ENCODE measurements at places on chromosomes 7 and 10. TPM values are rescaled to one million over a fixed set of nuclear protein-coding genes. Genes with fewer than 3 reads are reported as not detected.

Gene PKD1L1
- under 0.01 TPM for total RNA-seq

Gene PVRIG
- total RNA-seq = not detected

Gene CFAP43
- not detected for total RNA-seq

- no peak for DNase-seq
These were observed 111.0 kb downstream of the FOXL3 start for GRCh38 chr7:400901-401485.

GRCh38 chr10:75250934-75251333 is 15.2 kb upstream of the COMTD1 start:
- no peak for DNase-seq

GRCh38 chr7:151272877-151273276 is 24.4 kb upstream of the SMARCD3 start:
- DNase-seq = no peak

GRCh38 chr10:109861081-109861480 is 62.2 kb downstream of the XPNPEP1 start:
- no peak for DNase-seq

DNA sequence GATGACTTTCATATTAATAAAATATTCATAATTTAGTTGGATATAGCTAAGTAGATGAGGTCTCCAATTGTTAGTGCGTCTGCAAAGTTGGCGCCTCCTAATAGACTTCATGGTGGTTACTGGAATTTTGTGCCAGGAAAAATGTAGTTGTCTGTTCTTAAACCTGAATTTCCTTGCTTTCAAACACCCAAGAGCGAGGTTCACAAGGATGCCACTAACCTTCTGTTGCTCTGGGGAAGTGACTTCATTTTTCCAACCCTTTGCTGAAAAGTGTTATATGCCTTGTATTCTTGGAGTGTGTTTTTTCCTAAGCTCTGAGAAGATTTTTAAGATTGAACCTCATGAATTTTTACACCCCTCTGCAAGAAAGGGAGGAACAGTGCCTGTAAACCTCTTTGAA is 98.9 kb upstream of the GLCCI1 start:
- DNase-seq = no peak

DNA sequence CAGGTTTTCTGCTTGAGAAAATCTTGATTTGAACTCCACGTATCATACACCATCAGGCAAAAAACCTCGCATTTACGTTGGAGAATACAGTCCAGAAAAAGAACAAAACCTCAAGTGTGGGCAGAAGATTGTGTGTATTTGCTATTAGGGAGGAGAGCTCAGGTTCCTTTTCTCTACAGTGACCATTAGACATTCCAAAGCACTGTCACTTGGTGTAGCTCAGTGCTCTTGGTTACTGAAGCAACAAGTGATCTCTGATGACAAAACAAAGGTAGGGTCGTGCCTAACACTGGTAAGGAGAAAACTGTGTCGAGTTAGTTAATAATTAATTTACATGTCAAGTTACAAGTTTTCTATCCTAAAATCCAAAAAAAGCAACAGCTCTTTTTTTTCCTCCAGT is 72.6 kb downstream of the C1GALT1 start:
- DNase-seq = no peak

- peak; percentile 81 for DNase-seq
These were observed 1.2 kb upstream of the LZTS2 start for GRCh38 chr10:100998183-100998990.

DNA sequence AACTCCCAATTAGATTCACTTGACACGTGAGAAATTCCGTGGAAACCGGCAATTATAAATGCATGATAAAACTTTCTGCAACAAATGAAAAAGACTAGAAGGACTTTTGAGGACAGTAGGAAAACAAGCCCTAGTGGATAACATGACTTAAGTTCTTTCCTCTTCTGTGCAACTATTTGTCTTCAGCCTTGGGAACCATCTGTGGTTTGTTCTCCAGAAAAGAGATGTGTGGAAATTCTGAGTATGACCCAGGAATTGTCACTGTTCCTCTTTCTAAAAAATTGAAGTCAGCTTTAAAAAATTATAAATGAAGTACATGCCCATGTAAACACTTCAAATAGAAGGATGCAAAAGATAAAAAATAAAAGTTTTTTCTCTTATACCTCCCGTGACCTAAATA is 128.6 kb upstream of the SVIL start:
- no peak for DNase-seq

GRCh38 chr10:11015446-11015934 is 2.2 kb upstream of the CELF2 start:
- DNase-seq = no peak

GRCh38 chr10:93628858-93629257 is 16.5 kb downstream of the PDE6C start:
- DNase-seq = no peak

DNA sequence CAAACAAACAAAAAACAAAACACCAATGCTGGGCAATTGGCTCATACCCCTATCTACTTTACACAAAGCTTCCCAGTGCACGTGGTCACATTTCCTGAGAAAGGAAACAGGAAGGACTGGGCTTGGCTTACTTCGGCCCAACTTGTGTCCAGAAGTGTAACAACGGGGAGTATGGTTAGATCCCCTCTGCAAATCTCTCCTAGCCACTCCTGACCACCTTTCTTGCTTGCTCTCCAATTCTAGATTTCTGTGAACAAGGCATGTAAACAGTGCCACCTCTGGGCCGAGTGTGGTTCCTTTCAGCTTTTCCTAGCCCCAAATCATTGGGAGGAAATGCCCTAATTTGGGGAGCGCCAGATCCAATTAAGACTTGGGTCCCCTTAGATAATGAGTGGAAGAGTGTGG is 21.0 kb upstream of the FRAT2 start:
- no peak for DNase-seq
